ENCODE measurements at places on chromosomes 2 and 18. TPM values are rescaled to one million over a fixed set of nuclear protein-coding genes. Genes with fewer than 3 reads are reported as not detected.

DNA sequence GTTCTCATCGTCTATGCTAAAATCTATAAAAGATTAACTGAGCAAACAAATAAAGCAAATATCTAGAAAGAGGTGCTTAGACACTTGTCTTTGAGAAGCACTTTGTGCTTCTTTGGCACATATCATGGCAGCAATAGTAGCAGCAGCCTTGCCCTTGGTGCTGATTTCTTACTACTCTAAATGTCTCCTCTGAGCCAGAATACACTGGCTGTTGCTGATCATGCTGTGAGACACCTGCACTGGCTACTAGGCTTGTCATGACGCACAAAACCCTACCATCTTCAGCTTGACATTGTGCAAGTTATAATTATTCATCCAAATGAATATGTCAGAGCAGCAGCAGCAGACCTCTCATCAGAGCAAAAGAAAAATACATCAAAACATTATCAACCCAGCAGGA is 46.7 kb downstream of the FANCL start:
- no peak for DNase-seq

GRCh38 chr2:8886876-8887275 is 49.5 kb upstream of the KIDINS220 start:
- DNase-seq = no peak

GRCh38 chr2:54114936-54115283 is 505 bp upstream of the ACYP2 start:
- DNase-seq = no peak

Gene KCNG3
- total RNA-seq = not detected

DNA sequence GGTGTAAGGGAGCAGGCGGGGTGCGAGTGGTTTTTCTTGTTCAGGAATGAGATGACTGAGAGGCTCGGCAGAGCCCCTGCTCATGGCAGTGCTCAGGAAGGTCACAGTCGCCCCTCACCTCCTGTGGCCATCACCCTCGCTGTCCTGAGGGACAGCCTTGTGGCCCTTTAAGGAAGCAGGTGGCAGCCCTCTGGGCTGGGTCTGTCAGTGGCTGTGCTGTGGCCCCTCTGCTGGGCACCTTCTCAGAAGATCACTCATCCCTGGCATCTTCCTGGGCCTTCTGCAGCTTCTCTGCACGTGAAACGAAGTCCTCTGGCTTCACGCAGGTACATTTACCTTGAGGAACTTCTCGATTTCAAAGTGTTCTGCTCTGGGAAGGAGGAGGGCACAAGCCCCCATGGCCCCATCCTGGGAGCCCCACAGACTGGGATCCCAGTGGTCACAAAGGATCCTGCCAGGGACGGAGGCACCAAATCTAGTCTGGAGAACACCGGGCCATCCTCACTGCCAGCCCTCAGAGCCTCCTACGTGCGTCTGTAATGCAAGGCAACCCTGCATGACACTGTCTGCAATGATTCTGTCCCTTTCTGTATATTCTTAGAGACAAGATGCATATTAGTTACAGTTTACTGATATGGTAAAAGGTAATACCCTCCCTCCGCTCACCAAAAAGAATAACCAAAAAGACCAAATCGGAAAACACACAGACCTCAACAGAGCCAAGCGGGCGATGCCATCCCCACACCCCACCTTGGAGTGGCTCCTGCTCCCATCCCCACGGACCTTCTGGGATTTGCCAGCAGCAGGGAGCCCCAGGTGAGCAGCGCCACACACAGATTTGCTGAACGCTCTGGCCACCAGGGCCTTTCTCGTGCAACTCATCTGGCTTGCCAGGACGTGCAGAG is 25.9 kb upstream of the FAHD2A start:
- DNase-seq = no peak

Gene CLASP1
- 51.9 TPM for total RNA-seq

Gene CYS1
- total RNA-seq = 1.2 TPM

DNA sequence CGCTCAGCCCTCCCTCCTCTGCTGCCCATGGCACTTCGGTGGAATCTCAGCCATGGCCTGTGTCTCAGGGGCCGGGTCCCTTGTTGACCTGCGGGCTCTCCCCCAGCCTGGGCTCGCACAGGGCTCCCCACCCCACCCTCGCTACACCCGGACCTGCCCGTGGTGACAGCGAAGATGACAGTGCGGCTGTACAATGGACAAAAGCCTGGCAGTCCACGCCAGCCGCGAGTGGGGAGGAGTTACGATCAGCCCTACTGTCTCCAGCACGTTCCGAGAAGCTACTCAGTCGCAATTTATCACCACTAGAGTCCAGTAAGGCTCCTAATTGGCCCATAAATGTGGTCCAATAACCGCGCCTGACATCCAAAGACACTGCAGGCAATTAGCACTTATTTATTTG is 31.6 kb downstream of the GBX2 start:
- no peak for DNase-seq

GRCh38 chr2:99545066-99545465 is 55.2 kb upstream of the REV1 start:
- DNase-seq = no peak

DNA sequence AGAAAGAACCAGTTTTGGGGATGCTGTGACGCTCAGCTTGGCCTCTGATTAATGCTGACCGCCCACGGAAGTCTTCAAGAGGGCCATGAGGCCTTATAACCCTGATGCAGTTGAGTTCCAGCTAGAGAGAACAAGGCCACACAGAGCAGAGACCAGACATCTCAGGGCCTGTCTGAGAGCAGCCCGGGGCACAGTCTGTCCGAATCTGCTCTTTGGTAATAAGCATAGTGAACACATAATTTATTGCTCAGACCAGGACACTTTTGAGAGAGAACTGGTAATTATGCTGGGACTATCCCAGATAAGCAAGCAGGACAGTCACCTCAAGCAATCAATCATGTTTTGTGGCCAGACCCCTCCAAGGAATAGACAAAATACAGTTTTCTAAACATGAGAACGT is 68.5 kb downstream of the STPG4 start:
- DNase-seq = no peak

- DNase-seq = peak; percentile 81
These were observed 75.3 kb downstream of the LRRFIP1 start for GRCh38 chr2:237702441-237703391.

GRCh38 chr18:23918395-23919032 is 96.0 kb upstream of the TTC39C start:
- peak; percentile 85 for DNase-seq

DNA sequence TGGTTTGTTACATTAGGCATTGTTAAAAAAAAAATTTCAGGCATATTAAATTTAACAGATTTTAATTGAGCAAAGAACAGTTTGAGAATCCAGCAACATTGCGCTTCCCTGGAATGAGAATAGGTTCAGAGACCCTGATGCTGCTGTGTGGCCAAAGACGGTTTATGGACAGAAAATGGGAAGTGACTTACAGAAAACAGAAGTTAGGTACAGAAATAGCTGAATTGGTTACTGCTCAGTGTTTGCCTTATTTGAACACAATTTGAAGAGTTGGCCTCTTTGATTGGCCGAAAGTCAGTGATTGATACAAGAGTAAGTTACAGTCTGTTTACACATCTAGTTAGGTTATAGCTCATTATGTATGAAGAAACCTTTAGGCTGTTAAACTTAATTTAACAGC is 6.0 kb upstream of the NEDD4L start:
- DNase-seq = no peak

DNA sequence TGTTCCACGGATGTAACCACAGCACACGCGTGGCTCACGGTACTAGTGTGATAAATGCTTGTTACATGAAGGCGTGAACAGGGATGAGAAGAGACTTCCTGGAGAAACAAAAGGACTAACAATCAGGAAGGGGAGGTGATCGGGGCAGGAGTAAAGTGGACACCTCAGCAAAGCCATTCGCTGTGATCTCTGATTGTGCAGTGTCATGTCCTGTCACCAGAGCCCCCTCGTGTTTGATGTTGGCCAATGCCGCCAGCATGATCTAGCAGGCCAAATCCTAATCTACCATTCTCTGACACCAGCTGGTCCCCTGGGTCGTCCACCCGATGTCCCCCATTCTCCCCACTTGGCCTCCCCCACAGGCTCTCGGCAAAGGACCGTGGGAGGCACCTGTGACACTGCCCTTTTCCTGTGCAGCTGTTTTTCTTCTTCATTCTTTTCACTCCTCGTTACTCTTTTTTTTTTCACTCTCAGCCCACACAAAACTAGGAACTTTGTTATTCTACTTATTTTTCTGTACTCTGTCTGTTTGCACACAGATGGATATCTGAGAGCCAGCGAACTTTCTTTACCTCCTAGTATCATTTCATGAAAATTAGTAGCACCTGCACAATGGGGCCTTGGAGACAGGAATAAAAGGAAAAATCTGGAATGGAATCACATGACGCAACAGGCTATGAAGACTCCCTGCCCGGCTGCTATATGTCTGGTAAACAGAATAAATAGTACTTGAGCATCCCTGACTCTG is 146.8 kb downstream of the TGIF1 start:
- DNase-seq = peak; percentile 87

DNA sequence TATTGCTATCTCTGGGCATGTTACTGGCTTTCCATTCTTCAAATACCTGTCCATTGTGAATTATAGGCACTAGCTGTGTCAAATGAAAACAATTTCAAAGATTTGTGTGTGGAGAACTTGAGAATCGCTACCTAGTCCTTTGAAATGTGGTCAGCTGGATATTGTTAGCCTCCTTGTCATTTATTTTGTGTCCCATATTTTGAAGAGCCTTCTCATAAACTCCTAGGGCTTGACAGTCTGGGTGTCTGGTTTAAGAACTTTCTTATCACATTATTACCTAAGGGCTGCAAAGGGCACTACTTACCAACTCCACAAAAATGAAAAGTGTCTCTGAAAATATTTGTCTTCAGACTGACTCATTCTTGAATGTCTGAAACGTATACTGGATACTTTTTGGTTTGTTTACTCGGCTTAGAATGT is 50.2 kb downstream of the COL4A3 start:
- no peak for DNase-seq

Gene NT5DC4
- not detected for total RNA-seq

Gene CGREF1
- 4.8 TPM for total RNA-seq

DNA sequence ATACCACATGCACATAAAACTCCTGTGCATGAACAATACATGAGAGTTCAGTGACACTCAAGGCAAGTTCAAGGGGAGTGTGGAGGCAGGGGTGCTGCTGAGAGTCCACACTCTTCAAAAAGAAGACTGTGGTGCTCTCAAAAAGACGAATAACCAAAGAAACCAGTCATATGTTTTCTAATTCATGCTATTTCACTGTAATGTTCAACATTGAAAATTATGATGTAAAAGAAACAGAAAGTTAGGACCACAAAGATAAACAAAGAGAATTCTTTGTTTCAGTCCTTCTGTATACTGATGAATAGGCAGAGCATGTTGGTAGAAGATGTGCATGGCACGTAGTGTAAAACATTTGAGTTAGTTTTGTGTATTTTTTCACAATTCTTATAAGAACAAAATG is 864.2 kb upstream of the LRATD1 start:
- DNase-seq = no peak

DNA sequence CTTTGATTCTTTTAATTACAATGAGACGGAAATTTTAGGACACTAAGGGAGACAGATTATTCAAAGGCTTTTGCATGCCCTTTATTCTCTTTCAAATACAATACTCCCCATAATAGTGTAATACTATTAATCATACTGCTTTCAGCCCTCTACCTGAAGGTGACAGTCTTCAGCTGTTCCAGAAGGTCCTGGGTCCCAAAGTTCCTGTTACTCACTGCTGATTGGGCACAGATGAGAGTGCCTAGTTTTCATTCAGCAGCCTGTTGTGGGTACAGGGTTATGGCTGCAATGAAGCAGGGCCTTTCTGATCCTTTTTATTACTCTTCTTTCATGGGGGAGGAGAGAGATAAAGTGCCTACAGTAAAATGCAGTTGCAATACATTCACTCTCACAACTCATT is 80.2 kb downstream of the NUP35 start:
- no peak for DNase-seq

DNA sequence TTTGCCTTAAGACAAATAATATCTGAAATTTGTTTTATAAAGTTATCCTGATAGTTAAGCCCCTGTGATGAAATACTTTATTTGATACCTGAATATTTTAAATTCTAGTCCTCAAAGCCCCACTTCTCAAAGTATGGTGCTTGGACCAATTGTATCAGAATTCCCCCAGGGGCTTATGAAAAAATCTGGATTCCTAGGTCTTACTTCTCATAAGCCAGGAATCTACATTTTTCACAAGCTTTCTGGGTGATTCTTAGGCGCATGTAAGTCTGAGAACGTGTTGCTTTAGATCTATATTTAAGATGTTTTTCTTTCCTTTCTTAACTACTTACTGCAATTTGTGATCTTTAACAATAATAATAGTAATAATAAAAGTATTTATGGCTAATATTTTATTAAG is 53.1 kb downstream of the MYO1B start:
- DNase-seq = no peak

GRCh38 chr2:62794791-62795190 is 89.3 kb downstream of the EHBP1 start:
- peak; percentile 62 for DNase-seq
